ENCODE measurements at places on chromosomes 2 and 18.

- DNase-seq = no peak
These were observed 2.5 kb downstream of the SPOPL start for GRCh38 chr2:138504092-138504491.

GRCh38 chr2:196926562-196927375 is at the start of gene PGAP1:
PGAP1 (minus strand) TSS chr2:196926707; CDS start chr2:196926616, 91 bp downstream.
- peak; percentile 70 for DNase-seq

- DNase-seq = no peak
These were observed 7.0 kb downstream of the SPEG start for GRCh38 chr2:219441451-219442255.

DNA sequence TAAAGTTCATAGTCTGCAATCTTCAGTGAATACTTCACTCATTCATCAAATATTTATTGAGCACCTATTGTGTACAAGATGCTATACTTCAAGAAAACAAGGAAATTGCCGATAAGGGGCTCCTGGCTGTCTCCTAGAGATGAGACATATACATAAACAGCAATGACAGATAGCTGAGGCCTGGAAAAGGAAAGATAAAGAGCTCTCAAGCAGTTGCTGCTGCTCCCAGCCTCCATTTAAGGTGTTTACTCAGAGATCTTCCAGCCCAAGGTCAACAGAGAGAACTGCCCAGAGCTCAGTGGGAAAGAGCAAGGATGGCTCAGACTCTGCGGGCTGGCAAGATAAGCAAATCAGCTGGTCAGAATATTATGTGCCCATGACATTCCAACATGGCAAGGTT is 3.3 kb upstream of the SLC14A2 start:
- no peak for DNase-seq

GRCh38 chr18:63848159-63848558 is 39.3 kb upstream of the SERPINB2 start:
- DNase-seq = no peak

DNA sequence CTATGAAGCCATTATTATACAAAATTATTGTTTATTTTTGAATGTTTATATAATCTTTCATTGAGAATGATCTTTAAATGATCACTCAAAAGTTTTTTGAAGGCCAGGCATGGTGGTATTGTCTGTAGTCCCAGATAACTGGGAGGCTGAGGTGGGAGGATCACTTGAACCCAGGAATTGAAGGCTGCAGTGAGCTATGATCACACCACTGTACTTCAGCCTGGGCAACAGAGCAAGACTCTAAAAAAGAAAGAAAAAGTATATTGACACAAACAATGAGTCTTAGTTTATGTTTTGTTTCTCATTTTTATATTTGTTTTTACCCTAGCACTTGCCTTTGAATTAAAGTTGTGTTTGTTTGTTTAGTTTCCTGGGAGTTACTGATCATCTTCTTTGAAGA is 2.3 kb downstream of the TWSG1 start:
- no peak for DNase-seq

DNA sequence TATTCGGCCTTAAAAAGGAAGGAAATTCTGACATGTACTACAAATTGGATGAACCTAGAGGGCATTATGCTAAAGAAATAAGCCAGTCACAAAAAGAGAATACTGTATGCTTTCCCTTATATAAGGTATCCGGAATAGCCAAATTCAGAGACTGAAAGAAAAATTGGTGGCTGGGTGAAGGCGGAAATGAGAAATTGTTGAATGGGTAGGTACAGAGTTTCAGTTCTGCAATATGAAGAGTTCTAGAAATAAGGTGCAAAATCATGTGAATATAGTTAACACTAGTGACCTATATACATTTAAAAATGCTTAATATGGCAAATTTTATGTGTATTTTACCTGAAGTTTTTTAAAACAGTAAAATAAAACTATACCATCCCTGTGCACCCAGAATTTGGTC is 43.1 kb downstream of the RMP24 start:
- DNase-seq = no peak

DNA sequence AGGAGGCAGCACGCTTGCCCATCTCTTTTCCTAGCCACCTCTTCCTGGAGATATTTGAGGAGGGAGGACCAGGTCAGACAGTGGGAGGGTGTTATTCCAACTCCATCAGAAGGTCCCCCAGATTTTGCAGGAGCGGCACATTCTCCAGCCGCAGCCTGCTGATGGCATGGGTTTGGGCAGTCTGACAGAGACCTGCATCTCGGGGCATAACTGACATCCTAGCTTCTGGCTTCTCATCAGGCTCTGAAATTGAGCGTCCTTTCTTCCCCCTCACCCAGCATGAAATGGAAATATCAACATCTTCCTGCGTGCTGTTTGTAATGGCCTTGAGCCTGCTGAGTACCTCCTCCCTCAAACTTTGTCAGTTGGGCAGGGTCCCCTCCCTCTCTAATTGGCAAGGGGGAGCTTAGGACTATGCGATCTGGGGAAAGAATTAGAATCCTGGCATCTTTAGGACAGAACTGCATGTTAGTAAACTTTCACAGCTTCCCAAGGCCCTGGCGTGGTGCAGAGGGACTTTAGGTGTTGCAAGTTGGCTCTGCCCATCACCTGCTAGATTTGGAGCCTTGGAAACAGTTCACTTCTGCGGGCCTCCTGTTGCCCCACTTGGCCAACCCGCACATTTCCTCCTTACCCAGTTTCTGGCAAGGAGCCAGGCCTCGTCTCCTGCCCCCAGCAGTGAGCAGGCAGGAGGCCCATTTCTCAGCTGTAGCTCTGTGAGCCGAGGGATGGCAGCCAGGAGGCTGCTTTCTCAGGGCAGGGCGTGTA is 2.2 kb downstream of the ITM2C start:
- no peak for DNase-seq

- no peak for DNase-seq
These were observed 6.7 kb upstream of the PARD6G start for GRCh38 chr18:80253871-80254492.

DNA sequence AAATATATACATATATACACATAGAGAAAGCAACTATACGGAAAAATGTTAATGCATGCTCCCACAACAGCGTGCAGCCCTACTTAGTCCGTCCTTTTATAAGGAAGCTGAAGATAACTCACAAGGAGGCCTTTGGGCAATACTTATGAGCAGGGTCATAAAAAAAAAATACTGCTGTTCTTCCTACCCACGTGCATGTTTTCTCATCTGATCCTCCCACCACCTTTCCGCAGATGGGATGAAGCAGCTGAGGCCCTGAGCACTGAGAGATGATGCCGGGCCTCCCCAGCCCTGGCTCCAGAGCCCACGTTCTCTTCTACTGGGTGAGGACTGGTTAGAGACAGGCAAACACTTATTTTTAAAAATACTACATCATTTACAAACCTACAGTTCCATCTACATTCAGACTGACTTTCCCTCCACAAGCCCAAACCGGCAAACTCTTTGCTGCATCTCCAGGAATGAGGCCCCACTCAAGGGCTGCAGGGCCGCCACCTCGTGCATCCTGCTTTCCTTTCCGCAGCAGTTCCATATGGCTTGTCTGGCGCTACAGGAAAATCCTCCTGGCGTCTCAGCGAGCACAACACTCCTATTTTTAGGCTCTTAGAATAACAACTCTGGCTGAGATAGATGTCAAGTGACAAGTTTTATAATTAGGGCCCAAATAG is 41.6 kb downstream of the TBC1D8 start:
- no peak for DNase-seq

GRCh38 chr2:107466241-107466640 is 360.5 kb upstream of the RGPD4 start:
- no peak for DNase-seq

- no peak for DNase-seq
These were observed 54.6 kb downstream of the FANCL start for GRCh38 chr2:58186501-58186900.

GRCh38 chr18:73043611-73044010 is 175.8 kb upstream of the NETO1 start:
- no peak for DNase-seq

DNA sequence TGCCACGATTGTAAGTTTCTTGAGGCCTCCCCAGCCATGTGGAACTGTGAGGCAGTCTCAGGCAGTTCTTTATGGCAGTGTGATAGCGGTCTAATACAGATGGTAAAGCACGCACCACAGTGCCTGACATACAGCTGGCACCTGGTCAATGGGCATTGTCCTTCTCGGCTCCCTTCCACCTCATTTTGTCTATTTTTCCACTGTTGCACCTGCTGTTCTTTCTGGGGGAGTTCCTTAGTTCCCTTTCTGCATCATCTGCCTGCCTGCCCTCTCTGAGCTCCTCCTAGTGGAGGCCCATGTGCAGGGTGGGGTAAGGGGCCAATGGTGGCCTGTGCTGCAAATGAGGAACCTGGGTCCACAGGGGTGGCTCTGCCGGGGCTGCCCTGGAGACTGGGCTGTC is 157.6 kb downstream of the LPIN1 start:
- no peak for DNase-seq

DNA sequence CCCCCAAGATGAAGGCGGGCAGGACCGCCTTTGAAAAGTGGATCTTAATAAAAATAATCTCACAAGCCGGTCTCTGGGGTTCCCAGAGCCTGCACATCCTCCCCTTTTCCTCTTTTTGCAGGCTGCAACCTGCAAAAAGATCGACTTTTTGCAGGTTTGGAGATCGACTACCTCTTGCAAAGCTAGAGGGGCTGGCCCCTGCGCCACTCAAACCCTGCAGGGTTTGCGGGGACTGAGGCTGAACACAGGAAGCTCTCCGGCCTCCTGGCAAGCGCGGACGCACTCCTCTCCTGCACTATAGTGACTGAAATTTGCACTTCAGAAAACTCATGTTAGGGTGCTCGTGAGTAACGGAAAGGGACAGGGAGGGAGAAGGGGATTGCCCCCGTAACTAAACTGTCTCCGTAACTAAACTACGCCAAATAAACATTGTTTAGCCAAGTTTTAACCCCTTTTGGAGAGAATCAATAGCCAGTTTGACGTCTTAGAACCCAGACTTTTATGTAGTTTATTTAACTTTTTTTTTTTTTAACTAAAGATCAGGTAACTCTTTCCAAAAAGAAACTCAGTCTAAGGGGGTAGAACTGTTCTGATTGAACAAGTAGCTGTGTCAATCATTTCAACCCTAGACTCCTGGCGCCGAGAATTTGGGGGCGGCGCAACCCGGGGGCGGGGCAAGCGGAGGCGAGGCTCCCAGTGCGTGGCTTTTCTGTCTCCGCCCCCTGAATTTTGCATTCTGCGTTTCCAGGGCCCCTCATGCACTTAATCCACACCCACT is 2.5 kb downstream of the IGFBP5 start:
- DNase-seq = peak; percentile 49

- DNase-seq = no peak
These were observed 269.3 kb downstream of the GLI2 start for GRCh38 chr2:121004950-121005349.

DNA sequence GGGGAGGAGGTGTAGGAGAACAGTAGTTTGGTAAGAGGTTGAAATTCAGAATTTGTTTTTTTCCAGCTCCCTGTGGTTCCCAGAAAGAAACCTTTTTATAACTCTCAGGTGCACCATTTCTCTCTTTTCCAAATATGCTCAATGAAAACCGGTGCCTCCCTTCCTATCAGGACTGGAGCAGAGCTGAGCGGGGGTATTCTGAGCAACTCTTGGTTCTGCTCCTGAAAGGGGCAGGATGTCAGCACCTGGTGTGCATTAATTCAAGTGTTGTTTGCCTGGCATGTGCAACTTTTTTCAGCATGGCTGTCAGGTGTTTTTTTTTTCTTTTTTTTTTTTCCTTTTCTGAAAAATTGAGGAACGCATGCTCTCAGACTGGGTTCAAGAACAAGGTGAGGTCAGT is 74.1 kb downstream of the MAPK4 start:
- no peak for DNase-seq

DNA sequence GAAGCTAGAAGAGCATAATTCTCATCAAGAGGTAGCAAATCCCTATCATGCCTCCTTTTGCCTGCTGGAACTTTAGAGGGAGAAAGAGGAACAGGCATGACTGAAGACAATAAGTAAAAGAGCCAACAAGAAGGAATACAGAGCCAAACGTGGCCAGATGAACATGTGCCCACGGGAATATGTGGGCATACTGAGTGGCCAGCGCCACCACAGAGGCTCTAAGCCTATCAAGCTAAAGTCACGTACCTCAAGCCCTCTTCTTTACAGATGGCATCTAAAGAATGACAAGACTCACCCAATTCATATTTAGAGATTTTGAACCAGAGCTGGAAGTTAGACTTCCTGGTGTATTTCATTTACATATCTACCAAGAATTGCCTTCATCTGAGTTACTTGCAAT is 59.9 kb upstream of the ITGA4 start:
- no peak for DNase-seq

GRCh38 chr2:234300391-234300925 is 196.4 kb downstream of the ARL4C start:
- DNase-seq = no peak

DNA sequence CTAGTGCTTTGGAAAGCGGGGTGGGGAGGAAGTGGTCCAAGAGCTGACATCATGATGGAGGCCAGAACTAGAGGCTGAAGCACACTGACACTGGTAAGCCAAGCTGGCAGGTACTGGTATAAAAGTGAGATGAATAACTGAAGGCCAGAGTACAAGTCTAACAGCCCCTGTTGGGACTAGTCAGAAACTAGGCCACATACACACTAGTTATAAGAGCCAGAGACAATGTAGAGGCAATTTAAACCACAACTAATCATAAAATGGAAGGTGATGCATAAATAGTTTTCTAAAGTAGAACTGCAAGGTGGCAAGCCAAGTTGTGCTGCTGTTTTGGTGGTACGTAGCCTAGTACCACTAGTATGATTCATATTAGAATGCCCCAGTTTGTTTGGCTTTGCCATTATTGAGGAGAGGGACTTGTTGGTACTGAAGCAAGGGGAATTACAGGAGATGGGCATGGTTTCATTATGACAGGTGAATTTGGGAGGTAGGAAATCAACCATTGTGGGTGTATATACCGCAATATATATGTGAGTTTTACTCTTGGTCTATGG is 57.6 kb downstream of the GDF7 start:
- DNase-seq = no peak

DNA sequence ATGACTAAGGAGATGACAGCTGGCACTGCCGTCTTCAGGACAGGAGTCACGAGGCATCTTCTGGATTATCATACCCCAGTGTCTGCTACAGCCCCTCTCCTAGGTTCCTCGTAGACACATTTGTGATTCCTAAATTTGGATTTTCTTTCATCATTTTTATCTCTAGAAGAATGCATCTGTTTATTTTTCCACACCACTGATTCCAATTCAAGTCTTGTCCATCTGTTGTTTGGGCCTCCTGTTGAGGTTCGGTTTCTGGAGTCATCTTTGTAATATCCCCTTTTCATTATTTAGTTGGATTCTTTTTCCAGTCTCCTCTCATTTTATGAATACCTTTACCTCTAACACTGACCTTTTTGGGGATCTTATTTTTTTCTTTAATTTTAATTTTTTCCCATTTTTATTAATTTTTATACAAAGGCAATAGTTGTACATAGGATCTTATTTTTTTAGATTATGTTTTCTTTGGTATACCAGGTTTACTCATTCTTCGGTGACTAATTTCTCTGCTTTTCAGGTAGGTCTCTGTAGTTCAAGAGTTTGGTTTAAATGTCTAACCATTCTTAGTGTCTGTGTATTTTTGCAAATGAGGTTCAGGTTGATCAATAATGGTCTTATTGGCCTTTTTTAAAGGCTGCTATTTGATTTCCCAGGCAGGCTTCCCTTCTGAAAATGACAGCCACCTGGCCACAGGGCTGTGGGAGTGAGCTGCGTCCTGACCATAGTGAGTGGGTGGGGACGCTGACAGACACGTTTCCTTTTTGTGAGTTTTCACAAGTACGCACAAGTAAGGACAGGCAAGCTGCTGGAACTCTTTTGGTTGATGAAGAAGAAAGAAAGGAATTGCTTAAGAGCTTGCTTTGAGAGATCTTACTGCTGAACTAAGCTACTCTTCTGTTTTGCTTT is 34.5 kb downstream of the FARP2 start:
- no peak for DNase-seq

All from stimulated activated CD8-positive, alpha-beta memory T cell treated with anti-CD3 and anti-CD28 coated beads, Interleukin-7, amount 100 ng/mL, for 24 hours (primary cell).